ENCODE measurements at places on chromosomes 1 and 21.

DNA sequence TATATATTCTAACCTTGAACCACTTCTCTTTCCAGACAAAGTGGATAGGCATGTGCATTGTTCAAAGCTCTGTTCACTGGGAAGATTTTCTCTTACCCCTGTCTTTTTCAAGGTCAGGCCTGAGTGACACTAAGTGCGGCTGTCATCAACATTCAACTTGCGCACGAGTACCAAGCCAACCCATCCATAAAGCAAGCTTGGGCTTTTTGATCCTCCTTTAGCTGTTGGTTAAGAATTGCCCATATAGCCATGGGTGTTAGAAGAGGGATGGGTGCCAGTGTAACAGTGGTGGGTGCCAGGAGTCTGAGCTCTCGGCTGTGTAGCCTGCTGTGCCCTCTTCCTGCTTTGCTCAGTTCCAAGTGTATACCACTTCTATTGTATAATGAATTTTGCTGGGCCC lies 136.1 kb downstream of the GLUL start:
- DNase-seq: no peak

DNA sequence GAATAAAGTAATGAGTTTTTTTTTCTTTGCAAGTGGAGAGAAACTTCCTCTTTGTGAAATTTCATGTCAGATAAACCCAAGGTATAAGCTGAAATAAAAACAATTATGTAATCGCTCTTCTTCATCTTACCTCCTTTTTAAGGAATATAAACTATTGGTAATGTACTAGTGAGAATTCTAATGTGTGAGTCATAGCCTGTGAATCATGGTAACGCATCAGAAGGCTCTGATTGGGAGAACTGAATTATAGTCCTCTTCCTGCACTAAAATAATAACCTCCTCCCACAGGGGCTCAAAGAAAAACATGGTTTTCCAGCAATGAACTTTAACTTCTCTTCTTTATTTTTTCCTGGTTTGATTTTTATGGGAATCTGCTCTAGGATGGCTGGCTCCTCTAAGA lies 57.1 kb upstream of the COX20 start:
- DNase-seq: no peak

GRCh38 chr1:14724246-14724645 lies 125.8 kb downstream of the KAZN start:
- DNase-seq: no peak

DNA sequence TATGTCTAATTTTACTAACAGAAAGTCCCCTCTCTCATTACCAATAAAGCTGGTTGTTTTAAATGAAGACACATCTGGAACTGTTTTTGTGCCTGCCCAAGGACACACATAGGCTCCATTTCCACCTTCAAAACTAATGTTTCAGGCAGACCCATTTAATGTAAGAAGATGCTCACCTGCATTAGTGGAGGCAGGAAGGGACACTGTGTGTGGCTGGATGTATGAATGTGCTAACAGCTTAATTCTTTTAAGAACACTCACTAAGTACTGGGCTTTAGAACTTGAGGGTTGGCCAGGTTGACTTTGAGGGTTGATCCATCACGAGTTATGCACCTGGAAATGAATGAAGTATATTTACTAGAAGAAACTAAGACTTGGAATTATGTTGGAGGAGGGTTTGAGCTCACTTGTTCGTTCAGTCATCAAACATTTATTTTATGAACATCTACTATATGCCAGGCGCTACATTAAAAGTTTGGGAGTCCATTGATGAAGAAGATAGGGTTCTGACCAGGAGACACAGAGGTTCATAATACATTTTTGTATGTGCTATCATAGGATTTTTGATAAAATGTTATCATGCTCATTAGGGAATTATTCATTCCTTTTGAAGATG lies 5.4 kb downstream of the JUN start:
- DNase-seq: no peak

DNA sequence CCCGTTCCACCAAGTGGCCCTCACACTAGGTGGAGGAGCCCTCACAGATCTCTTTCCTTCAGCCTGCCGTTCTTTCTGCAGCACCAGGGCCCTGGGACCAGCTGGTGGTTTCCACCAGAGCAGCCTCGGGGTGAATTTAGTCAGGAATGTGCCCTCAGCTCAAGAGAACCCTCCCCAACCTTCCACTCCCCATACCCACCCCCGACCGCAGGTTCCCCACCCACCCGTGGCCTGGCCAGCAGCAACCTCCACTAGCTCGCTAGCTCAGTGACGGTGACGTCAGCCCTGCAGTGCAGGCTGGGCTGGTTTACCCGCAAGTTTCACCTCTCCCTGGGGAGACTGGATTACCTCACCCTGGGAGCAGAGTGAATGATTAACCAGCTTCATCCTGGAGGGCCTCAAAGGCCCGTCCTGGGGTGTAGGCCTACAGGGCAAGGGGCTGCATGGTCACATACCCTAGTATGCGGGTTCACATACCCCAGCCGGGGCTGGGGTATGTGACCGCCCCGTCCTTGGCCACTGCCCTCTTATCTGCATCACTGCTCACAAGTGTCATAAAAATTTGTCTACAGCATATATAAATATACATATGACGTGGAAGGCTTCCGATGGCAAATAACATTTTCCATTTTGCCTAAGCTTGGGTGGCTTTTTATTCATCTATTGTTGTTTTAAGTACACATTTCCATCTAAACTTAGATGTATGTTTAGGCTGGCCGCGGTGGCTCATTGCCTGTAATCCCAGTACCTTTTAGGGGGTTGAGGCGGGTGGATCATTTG lies 24.5 kb downstream of the ELF3 start:
- DNase-seq: no peak

DNA sequence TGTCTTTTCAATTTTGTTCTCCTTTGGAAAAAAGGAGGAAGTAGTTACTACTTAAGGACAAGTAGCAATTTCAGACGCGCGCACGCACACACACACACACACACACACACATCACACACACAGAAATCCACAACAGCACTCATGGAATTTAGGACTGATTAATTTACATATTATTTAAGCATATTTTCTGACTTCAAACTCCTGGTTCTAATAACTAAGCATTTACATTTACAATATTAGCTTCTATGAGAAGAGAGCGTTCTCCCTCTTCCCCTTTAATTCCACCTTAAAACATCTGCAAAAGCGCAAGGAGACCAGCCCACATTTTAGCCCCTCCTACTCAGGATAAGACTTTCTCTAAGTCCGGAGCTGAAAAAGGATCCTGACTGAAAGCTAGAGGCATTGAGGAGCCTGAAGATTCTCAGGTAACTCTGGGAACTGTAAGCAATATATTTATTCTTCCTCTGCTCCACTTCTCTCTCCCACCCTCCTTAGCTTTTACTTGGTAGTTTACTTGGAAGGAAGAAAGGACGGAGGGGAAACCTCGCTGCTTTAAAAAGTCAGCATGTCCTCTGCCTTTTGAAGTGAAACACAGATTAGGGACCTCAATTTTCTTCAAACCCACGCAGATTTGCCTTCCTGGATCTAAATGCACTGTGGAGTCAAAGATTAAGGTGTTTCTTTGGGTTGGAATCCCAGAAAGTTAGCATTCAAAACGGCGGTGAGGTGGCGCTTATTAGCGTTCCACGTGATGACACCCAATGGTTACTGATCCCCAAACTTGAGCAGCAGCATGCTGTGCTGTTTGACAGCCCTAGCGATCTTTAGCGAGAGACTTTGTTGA lies at the start of gene PLA2G4A:
TSS of gene PLA2G4A (plus strand) at position 339 of the 844 bp plus-strand sequence. CDS start 25,406 bp downstream, outside the sequence.
- no peak for DNase-seq

GRCh38 chr1:160750608-160751007 lies 11.6 kb downstream of the SLAMF7 start:
- DNase-seq: no peak

GRCh38 chr1:182679684-182680083 lies 4.7 kb downstream of the RGS8 start:
- no peak for DNase-seq

DNA sequence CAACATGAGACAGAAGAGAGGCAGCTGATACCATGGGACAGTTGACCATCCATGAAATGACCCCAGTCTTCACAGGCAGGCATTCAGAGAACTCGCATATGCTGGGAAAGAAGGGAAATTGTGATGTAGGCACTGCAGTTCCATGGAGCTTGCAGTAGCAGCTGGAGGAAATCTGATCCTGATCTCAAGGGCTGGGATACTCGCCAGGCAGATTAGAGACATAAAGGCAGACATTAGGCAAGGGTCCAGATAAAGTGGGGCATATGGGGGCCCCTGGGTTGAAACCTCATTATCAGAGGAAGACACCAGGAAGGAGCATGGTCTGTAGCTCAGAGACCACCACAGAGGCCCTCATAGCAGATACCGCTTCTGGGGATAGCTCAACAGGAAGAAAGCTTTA lies 48.7 kb upstream of the TNR start:
- no peak for DNase-seq

GRCh38 chr21:15182731-15183130 lies 117.9 kb upstream of the NRIP1 start:
- no peak for DNase-seq

- DNase-seq: no peak
These were observed 5.4 kb downstream of the NEK7 start for GRCh38 chr1:198162091-198162767.
